ENCODE measurements at places on chromosomes 16 and 17. TPM values are rescaled to one million over a fixed set of nuclear protein-coding genes. Genes with fewer than 3 reads are reported as not detected.

Gene SDR42E2
- 0.06 TPM for polyA plus RNA-seq

Gene KRT12
- polyA plus RNA-seq = 0.16 TPM

Gene FOXN1
- polyA plus RNA-seq = 0.04 TPM

DNA sequence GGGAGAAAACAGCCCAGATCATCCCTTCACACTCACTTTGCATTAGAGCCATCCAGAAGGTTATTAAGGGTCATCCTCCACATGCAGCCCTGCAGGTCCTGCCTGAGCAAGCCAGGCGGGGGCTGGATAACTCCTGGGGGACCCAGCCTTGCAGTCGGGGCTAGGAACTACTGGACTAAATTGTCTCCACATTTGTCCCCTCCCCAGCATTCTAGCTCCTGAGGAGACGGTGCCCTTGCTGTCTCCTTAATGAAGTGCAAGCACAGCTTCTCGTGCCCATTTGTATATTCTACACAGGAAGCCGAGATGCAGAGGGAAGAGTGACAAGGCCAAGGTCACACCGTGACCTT, 185.2 kb downstream of the C16orf95 start:
- peaks cover 9% of the 10 kb centered on the region for H3K4me1 ChIP-seq
- no peaks in the 10 kb centered on the region for H3K36me3 ChIP-seq
- H3K27ac ChIP-seq = no peak overlapping the region
- DNase-seq = no peak
- no peak overlapping the region for H3K4me3 ChIP-seq

DNA sequence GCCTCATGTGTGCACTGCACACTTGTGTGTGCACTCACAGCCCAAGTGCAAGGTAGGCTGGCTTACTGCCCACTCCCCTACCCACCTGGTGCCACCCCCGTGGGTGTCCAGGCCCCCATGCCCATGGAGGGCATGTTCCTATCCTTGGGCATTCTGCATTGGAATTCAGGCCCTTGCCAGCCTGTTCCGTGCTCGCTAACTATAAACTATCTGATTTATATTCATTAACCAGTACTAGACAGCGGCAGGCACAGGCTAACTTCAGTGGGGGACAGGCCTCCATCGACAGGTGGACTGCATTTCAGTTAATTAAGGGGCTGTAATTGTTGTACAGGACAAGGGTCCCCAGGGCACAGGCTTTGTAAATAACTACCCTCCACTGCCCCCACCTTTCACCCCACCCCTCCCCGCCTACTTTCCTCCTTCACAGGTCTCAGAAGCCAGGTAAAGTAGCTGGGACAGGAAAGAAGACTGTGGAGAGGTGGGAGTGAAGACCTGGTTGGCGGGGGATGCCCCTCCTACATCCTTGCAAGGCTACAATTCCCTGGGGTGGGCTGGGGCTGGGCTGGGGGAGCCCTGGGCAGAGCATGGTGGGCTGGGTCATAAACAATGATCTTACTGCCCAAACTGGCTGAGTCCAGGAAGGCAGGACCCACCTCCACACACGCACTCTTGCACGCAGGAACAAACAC, 119.0 kb upstream of the LHX1 start:
- no peak for DNase-seq
- H3K36me3 ChIP-seq = no peaks in the 10 kb centered on the region

DNA sequence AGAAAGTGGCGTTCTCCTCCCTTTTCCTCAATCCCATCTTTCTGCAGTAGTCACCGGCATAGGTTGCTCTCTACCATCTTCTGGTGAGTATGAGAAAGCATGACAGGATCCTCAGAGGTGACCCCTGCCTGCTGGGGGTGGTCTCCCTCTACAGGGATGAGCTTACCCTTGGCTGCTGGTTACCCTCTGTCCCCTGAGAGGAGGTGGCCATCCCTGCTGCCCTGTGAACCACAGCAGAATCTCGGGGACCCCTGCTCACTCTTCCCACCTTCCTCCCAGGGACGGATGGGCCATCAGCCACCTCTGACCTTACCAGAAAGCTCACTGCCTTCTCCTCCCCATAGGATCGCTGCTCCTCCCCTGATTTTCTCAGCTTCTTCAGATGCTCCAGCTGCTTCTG, 7.8 kb downstream of the MEFV start:
- H3K4me3 ChIP-seq = no peak overlapping the region
- no peaks in the 10 kb centered on the region for H3K27me3 ChIP-seq
- no peak for DNase-seq
- H3K36me3 ChIP-seq = no peaks in the 10 kb centered on the region
- H3K4me1 ChIP-seq = no peaks in the 10 kb centered on the region
- no peak overlapping the region for H3K27ac ChIP-seq

GRCh38 chr17:27519550-27519949, 63.3 kb downstream of the KSR1 start:
- H3K27me3 ChIP-seq = no peaks in the 10 kb centered on the region
- H3K27ac ChIP-seq = no peak overlapping the region
- H3K4me3 ChIP-seq = no peak overlapping the region
- no peak for DNase-seq
- no peaks in the 10 kb centered on the region for H3K36me3 ChIP-seq

GRCh38 chr16:86926181-86927094, 348.1 kb downstream of the FOXL1 start:
- no peaks in the 10 kb centered on the region for H3K36me3 ChIP-seq
- DNase-seq = no peak
- H3K4me3 ChIP-seq = no peak overlapping the region
- peaks cover 21% of the 10 kb centered on the region for H3K27me3 ChIP-seq
- H3K4me1 ChIP-seq = peaks cover 20% of the 10 kb centered on the region

GRCh38 chr16:68246121-68246520, 948 bp downstream of the PLA2G15 start:
- no peaks in the 10 kb centered on the region for H3K27me3 ChIP-seq
- peak overlapping the region; percentile 54 for H3K27ac ChIP-seq
- peaks cover 12% of the 10 kb centered on the region for H3K36me3 ChIP-seq
- H3K4me1 ChIP-seq = peaks cover 28% of the 10 kb centered on the region
- H3K4me3 ChIP-seq = peak overlapping the region; percentile 95

DNA sequence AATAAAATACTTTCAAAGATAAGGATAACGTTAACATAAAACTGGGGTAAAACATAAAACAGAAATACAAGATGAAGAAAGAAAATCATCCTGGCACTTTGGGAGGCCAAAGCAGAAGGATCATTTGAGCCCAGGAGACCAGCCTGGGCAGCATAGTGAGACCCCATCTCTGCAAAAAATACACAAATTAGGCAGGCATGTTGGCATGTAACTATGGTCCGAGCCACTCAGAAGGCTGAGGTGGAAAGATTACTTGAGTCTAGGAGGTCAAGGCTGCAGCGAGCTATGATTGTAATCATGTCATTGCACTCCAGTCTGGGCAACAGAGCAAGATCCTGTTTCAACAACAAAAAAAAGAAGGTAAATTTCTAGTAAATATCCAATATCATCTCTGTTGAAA, 19.6 kb downstream of the TAT start:
- no peak for DNase-seq
- peaks cover 10% of the 10 kb centered on the region for H3K4me1 ChIP-seq
- peak overlapping the region; percentile 67 for H3K27ac ChIP-seq
- H3K36me3 ChIP-seq = no peaks in the 10 kb centered on the region

GRCh38 chr17:40499551-40500189, 1.8 kb downstream of the TNS4 start:
- DNase-seq = peak; percentile 51
- no peaks in the 10 kb centered on the region for H3K36me3 ChIP-seq
- H3K4me3 ChIP-seq = no peak overlapping the region

Gene CACNA1H
- 9.8 TPM for polyA plus RNA-seq

DNA sequence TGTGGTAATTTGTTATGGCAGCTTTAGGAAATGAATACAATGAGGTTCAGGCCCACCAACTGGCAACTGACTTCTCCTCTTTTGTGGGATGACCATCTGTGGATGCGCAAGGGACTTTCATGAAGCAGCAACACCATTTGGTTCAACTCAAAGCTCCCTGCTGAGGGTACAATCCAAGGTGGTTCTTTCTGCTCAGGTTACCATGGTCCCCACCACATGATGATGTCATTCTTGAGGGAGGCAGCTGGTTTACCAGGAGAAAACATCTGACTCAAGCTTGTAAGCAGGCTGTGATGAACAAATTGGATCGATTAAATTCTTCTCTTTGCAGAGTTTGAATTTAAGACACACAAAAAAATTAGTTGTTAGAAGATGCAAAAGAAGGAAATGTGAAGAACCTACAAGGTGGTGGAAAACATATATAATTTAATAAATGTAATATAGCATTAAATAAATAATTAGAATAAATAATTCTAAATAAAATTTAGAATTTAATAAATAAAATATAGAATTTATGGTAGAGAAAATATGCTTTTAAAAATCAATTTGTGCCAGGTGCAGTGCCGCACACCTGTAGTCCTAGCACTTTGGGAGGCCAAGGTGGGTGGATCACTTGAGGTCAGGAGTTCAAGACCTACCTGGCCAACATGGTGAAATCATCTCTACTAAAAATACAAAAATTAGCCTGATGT, 67.6 kb upstream of the ANKFN1 start:
- no peaks in the 10 kb centered on the region for H3K4me1 ChIP-seq
- no peak overlapping the region for H3K4me3 ChIP-seq
- no peak overlapping the region for H3K27ac ChIP-seq
- H3K27me3 ChIP-seq = no peaks in the 10 kb centered on the region
- DNase-seq = no peak
- H3K36me3 ChIP-seq = no peaks in the 10 kb centered on the region

Gene CLEC18B
- 2.8 TPM for polyA plus RNA-seq

Gene PKMYT1
- 11.0 TPM for polyA plus RNA-seq

DNA sequence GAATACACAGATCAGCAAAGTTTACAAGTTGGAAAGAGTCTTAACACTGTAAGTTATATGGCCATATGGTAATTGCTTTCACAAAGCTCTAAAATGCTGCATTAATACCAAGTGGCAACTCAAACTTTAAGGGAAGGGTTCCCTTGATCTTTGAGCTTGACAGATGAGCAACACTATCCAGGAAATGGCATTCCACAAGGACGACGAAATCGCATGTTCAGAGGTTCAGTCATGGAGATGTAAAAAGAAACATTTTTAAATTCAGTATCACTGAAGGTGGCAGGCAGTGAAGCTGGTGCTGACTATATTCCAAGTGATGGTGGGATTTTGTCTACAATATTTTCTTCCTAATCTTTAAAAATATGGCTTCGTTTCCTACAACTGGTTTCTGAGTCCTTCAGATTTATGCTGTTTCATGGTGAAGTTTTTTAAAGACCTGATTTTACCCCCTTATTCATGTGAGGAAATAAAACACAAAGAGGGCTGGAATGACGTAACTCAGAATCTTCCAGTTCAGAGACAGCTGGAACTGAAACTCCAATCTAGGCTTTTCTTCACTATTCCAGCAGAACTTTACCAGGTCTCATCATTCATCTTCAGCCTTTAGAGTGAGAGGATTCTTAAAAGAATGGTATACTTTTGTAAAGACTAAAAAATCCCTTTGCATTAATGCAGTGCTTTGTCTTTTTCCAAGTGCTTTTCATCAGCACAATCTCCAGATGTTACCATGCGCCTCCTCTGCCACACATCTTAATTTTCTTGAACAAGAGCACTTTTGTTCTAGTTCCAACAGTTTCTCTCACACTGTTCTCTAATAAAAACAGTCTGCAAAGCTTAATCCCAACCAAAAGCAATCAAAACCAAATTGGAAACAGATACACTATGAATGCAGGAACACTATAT, 20.2 kb downstream of the CHCT1 start:
- DNase-seq = no peak
- H3K27me3 ChIP-seq = no peaks in the 10 kb centered on the region
- no peak overlapping the region for H3K27ac ChIP-seq
- H3K36me3 ChIP-seq = peaks cover 17% of the 10 kb centered on the region
- H3K4me3 ChIP-seq = no peak overlapping the region
- no peaks in the 10 kb centered on the region for H3K4me1 ChIP-seq

DNA sequence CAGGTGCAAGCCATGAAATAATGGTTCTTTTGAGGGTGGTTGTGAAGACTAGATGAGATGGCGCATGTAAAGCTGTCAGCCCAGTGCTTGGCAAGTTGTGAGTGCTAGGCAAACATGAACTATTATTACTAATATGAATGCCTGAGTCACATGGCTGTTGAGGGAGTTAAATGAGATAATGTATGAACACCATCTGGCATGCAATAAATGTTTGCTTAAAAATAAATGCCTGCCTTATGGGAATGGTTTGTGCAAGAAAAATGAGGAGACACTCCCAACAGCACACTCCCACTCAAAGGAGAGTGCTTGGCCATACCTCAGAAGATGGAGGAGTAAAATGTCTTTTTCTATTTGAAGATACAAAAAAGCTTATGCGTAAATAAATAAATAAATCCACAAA, 3.6 kb downstream of the MAPK3 start:
- H3K4me3 ChIP-seq = no peak overlapping the region
- DNase-seq = no peak
- peaks cover 51% of the 10 kb centered on the region for H3K36me3 ChIP-seq
- peak overlapping the region; percentile 92 for H3K27ac ChIP-seq

GRCh38 chr16:76490036-76490639, 212.9 kb downstream of the CNTNAP4 start:
- DNase-seq = no peak
- H3K36me3 ChIP-seq = no peaks in the 10 kb centered on the region
- H3K27ac ChIP-seq = no peak overlapping the region
- no peak overlapping the region for H3K4me3 ChIP-seq
- H3K4me1 ChIP-seq = no peaks in the 10 kb centered on the region

Gene SPATA22
- polyA plus RNA-seq = not detected

Data from large intestine (tissue), 12 donors.